ENCODE measurements at places on chromosomes 12 and 14.

- no peak for ATAC-seq
Measured at GRCh38 chr12:104152685-104153241, 14.8 kb upstream of the NFYB start.

DNA sequence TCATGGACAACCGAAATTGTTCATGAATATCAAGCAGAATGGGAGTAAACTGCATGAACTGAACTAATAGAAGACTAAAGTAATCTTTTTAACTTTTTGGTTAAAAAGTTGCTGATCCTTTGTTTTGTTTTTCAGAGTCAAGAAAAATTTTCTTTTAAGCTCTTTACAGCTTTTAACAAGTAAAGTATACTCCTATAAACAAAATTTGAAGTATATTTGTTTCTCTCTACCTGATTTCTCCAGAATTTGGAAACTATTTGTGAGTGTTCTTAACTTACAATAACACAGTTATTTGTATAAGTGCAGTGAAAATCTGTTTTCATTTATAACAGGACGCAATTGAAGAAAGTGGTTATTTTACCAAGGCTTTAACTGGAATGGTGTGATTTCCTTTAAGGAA is 12.2 kb upstream of the LRRK2 start:
- no peak for ATAC-seq

DNA sequence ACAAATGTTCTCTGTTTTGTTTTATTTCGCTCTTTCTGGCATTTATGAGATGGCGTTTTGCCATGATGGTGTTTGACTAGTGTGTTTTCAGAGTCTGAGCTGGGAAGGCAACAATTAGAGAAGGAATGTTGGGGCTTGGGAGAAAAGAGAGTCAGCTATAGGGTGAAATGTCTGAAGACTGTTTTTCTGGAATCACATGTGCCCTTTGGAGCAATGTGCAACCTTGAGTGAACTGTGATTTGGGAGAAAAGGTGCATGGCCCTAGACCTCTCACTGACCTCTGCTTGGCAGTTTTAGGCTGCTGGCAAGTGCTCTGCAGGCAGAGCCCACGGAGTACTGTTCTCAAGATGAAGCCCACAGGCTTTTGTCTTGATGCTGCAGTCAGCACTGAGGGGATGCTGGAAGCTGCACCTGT is 379.9 kb upstream of the PDE3A start:
- no peak for ATAC-seq

GRCh38 chr12:45663455-45663854 is 66.1 kb upstream of the ARID2 start:
- ATAC-seq: no peak

- no peak for ATAC-seq
Measured at GRCh38 chr12:56922031-56922430, 12.2 kb downstream of the SDR9C7 start.

DNA sequence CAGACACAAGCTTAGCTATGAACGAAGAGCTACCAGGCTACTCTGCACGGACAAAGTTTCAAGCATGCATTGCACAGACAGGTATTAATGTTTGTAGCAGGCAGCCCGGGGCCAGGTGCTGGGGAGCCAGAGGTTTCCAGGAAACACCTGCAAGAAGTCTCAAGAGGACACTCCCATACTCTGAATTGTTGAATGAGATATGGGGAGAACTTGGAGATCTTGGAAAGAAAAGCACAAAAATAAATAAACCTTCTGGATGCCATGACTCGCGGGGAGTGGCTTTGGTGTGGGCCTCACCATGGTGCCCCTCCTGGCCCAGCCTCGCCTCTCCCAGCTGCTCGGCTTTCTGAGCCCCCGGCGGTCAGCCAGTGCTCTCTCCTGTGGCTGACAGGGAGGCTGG is 186.8 kb downstream of the TTC7B start:
- no peak for ATAC-seq

DNA sequence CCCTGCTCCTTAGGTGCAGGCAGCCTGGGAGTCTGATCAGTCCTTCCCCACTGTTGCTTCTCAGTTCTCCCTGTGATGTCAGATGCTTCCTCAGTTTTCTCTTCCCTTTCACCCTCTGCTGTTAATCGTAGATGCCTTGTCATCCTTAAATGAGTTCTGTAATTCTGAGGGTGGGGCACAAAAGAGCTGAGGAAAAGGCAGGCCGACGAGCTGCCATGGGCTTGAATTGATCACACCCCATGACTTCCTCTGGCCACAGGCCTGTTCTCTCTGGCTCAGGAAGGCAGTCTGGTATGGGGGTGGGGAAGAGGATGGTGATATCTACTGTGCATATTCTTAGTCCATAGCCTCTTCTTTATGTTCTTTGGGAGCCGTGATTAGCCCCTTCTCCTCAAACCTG is 5.2 kb upstream of the AP1G2 start:
- ATAC-seq: no peak

- no peak for ATAC-seq
Measured at GRCh38 chr12:72219937-72220336, 52.2 kb upstream of the TRHDE start.

DNA sequence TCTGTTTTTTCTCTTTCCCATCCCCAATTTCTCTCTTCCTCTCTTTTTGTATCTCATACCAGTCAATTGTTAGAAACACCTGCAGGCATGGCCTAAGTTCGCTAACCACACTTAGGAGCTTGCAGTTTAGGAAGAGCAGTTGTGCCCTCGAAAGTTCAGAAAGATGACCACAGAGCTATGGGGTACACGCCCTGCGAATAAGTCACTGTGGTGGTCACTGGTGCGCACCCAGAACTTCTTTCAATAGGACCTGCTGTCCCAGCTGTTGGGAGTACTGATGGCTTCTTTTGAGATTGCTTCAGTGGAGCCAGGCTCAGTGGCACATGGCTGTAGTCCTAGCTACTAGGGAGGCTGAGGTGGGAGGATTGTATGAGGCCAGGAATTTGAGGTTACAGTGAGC is 362.8 kb upstream of the TMTC1 start:
- ATAC-seq: no peak

DNA sequence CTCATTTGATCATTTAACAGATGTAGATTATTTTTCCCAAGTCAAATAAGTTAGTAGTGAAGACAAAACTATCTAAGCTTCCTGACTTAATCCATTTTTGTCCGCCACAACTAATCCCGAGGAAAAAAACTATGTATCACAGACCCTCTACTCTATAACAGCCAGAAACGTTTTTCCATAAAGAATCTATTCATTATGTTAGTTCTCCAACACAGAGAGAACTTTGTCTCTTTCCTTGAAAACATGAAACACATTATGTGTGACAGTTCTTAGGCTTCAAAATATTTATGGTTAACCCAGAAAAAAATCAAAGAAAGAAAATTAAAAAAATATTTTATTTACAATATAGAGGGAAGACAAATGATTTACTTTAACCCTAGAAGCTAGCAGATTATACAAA is 100.1 kb downstream of the PLEKHG7 start:
- no peak for ATAC-seq

GRCh38 chr14:105472486-105472991 is 2.1 kb upstream of the CRIP2 start:
- ATAC-seq: no peak

- no peak for ATAC-seq
Measured at GRCh38 chr14:68522510-68523325, 270.1 kb downstream of the ZFP36L1 start.

DNA sequence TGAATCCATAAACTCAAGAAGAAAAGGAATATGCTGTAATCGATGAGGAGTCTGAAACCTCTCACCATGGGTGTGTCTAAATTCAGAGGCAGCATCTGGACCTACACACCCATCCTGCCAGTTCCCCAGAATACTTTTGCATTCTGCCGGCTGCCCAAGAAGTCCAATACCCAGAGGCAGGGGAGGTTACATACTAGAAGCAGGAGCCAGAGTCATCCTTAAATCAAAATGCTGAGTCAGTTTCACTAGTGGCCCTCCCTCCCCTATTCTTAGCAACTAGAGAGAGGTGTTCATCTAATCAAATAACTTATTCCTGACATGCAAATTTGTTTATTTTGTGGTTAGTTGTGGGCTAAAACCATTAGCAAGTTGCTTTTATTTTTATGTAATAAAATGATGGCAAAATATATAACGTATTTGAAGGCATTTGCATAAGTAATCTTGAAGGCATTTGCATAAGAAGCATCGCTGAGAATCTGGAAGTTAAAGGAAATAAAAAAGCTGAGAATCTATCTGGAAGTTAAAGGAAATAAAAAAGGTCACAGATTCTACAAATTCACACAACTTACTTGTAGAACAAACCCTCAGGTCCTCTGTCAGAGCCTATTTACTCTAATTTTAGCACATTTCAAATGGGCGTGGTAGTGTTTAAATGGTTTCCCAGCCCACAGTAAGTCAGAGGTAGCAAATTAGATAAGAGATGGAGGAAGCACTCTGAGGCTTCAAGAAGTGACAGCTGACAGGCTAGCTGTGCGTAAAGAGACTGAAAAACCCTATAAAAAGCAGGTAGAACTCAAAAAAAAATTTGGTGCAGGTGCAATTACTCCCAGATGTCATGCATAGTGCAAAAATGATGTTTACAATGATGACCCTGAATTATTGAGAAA is 7.8 kb downstream of the BHLHE41 start:
- ATAC-seq: no peak

- no peak for ATAC-seq
Measured at GRCh38 chr14:95039993-95040348, 117.4 kb downstream of the DICER1 start.

DNA sequence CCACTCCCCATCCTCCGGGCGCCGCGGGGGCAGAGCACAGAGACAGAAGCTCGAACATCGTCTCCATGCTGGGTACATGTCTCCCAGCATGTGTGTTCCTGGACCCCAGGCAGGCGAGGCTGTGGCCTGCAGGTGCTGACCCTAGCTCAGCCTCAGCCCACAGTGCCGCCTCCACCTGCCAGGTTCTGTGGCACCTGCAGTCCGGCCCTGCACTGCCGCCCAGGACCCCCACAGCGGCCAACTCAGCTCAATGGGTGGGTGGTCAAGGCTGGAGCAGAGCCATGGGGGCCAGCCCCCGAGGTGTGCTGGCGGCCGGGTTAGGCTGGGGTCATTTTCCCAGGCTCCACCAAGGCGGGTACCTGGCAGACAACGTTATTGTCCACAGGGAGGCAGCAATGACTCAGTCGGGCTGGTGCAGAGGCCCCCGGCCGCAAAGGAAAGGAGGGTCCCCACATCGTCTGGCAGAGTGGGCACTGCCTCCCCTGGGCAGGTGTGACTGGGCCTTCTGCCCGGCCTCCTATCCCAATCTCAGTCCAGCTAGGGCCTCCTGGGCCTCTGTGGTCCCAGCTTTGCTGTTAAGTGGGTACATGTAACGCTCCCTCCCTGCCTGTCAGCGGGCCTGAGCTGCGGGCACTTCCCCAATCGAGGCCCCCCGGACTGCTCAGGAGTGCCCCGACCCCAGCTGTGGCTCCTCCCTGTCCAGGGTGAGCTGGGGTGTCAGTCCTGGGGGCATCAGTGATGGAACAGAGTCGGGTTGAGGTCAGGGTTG is 20.2 kb upstream of the NUDT14 start:
- peak; percentile 21 for ATAC-seq

GRCh38 chr14:89139404-89140247 is 277.4 kb downstream of the FOXN3 start:
- ATAC-seq: no peak

DNA sequence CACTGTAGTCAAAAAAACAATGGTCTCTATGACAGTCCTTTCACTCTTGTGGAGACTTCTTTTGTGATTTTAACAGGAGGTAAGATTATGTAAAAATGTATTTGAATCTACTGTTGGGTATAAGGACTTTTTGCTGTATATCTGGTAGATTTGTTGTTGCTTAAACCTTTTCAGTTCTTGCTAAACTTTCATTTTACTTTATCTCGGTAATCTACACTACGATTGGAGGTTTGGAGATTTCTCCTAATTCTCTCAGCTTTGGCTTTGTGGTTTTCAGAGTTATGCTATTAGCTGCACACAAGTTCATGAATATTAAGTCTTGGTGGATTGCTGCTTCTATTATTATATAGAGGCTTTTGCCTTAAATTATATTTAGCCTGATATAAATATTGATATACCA is 116.6 kb upstream of the HIF1A start:
- ATAC-seq: no peak

DNA sequence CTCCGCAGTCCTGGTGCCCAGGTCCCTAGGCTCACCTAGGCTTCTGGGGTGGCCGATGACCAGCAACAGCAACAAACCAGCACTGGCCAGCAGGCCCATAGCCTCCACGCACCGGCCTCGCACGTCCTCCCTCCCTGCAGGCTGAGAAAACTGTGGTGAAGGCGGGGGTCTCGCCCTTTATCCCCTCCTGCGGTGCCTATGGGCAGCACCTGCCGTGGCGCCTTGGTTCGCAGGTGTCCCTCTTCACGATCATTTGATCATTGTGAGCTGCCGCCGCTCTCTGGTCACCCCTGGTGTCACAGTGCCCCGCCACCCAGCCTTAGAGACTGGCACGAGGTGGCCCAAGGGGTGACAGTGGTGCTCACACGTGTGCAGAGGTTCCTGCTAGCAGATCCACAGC is at the start of gene OVCH1:
Gene OVCH1 (minus strand): TSS at position 99 of the 400 bp plus-strand sequence. CDS start 0 bp downstream, at position 99.
- ATAC-seq: no peak

DNA sequence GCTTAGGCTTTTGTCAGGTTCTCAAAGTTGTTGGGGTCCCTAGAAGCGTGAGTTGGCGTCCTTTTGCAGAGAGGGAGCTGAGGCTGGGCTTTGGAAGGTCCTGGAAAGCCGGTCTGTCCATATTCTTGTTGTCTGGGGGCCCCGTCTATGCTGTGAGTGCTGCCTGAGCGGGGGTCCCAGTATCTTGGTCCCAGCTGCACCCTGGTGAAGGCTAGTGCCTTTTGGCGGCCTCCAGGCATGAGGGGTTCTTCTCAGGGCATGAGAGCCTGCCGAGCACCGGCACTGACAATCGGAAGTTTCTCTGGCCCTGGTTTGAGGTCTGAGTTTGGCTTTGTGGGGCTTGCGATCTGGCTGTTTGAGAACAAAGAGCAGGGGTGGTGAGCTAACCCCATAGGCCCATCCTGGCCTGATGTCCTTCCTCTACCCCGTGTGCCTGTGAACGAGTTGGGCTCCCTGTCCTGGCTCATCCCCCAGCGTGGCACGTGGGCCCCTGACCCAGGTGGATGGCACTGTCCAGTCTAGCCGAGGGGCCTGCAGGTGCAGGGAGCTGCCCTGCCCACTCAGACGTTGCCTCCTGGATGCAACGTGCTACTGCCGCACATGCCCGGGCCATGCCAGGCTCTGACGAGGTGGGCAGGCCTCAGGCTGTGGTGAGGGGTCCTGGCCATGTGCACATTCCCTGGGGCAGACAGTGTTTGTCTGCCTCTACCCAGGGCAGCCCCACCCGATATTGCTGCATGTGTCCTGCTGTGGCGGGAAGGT is 3.9 kb downstream of the CEP170B start:
- no peak for ATAC-seq

- no peak for ATAC-seq
Measured at GRCh38 chr14:40599725-40600124, 1007.0 kb upstream of the LRFN5 start.

DNA sequence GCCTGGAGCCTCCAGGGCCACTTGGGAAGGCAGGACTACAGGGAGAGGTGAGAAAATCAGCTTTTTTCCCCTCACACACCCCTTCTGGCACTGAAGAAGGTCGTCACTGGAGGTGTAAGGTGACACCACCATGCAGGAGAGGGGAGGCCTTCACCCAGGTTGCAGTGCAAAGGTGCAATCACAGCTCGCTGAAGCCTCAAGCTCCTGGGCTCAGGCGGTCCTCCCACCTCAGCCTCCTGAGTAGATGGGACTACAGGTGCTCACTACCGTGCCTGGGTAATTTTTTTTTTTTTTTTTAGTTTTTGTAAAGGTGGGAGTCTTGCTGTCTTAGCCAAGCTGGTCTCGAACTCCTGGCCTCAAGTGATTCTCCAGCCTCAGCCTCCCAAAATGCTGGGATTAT is 93.6 kb downstream of the TNFAIP2 start:
- no peak for ATAC-seq

Measured in stimulated activated memory B cell treated with anti-CD40 and anti-IgM and Interleukin-4, amounts not matched to agents 10 μg/mL and 1 μg/mL and 100 μg/mL, for 72 hours (primary cell).